SJCRH30 (cell line): ENCODE measurements at places on chromosomes 2 and 18.

- DNase-seq: no peak
- no peaks in the 10 kb centered on the region for H3K27me3 ChIP-seq
- no peaks in the 10 kb centered on the region for H3K4me1 ChIP-seq
- no peak overlapping the region for H3K27ac ChIP-seq
- H3K36me3 ChIP-seq: no peaks in the 10 kb centered on the region
Observed at GRCh38 chr2:202736826-202737225, 102.1 kb downstream of the FAM117B start.

- H3K4me1 ChIP-seq: no peaks in the 10 kb centered on the region; the same call in 1 of the 2 replicates
- H3K4me3 ChIP-seq: peak overlapping the region; percentile 48
- no peak overlapping the region for H3K27ac ChIP-seq
- no peaks in the 10 kb centered on the region for H3K36me3 ChIP-seq
- H3K27me3 ChIP-seq: peaks cover 17% of the 10 kb centered on the region; the same call in 1 of the 2 replicates
Observed at GRCh38 chr2:19362755-19363473, 4.5 kb upstream of the OSR1 start.

GRCh38 chr2:22247466-22247865, 1123.7 kb downstream of the TDRD15 start:
- H3K27me3 ChIP-seq: no peaks in the 10 kb centered on the region
- no peak overlapping the region for H3K27ac ChIP-seq
- DNase-seq: no peak

DNA sequence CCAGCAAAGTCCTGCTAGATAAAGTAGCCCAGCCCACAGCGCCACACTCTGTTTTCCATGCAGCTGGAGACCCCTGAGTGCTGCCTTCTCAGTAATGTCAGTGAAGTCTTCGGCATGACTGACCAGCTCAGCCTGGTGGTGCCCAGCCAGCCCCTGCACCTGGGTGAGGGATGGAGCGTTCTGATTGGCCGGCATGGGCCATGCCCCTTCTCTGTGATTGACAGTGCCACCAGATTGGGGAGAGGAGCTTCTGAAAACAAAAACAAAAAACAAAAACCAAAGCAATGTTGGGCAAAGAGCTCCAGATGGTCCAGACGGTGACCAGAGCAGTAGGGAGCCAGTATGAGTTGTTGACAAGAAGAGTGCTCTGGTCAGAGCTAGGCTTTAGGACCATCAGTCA, 122.6 kb downstream of the DYSF start:
- no peak overlapping the region for H3K4me3 ChIP-seq
- peaks cover 16% of the 10 kb centered on the region for H3K36me3 ChIP-seq
- H3K27ac ChIP-seq: no peak overlapping the region
- no peaks in the 10 kb centered on the region for H3K27me3 ChIP-seq

GRCh38 chr2:167484875-167485274, 596.6 kb downstream of the XIRP2 start:
- no peak overlapping the region for H3K27ac ChIP-seq
- no peak overlapping the region for H3K4me3 ChIP-seq
- H3K36me3 ChIP-seq: no peaks in the 10 kb centered on the region
- H3K27me3 ChIP-seq: no peaks in the 10 kb centered on the region

DNA sequence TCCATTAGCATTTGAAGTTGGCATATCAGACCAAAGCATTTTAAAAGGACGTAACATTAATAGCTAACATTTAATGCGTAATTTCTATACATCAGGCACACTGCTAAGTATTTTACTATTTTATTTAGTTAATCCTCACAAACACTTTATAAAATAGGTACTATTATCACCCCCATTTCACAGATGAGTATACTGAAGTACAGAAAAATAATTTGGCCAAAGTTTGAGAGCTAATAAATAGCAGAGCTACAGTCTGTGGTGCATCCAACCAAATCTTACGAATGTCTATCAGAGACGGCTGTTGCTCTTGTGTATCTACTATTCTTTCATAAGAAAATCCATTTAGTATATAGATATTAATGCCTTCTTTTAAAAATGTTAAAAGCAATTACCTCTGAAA, 11.9 kb downstream of the TYW5 start:
- H3K36me3 ChIP-seq: peaks cover 66% of the 10 kb centered on the region
- no peaks in the 10 kb centered on the region for H3K4me1 ChIP-seq
- H3K27me3 ChIP-seq: no peaks in the 10 kb centered on the region
- no peak overlapping the region for H3K27ac ChIP-seq

DNA sequence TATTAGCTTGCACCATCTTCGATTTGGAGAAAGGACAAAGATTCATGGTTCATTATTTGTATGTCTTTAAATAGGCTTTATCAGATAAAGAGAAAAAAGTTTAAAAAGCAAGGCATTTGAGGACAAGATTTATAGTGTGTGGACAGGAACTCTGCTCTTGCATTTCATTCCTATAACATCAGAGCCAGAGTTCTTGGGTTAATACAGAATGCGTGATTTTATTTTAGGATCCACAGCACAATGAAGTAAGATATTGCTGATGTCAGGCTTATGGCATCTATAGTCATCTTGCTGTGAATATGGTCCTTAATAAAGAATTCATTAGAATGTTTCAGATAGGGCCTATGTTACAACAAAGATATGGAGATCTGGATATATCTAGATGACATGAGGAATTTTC, 19.7 kb downstream of the RASGRP3 start:
- peaks cover 34% of the 10 kb centered on the region for H3K4me1 ChIP-seq
- no peak overlapping the region for H3K27ac ChIP-seq
- H3K4me3 ChIP-seq: no peak overlapping the region
- H3K36me3 ChIP-seq: no peaks in the 10 kb centered on the region
- DNase-seq: no peak

GRCh38 chr2:104473546-104473945, 380.4 kb upstream of the POU3F3 start:
- H3K4me1 ChIP-seq: no peaks in the 10 kb centered on the region
- H3K36me3 ChIP-seq: no peaks in the 10 kb centered on the region
- DNase-seq: no peak
- no peak overlapping the region for H3K27ac ChIP-seq

GRCh38 chr2:164735309-164735919, 106.2 kb downstream of the COBLL1 start:
- no peak overlapping the region for H3K4me3 ChIP-seq
- no peak overlapping the region for H3K27ac ChIP-seq
- DNase-seq: no peak
- peaks cover 7% of the 10 kb centered on the region for H3K4me1 ChIP-seq
- no peaks in the 10 kb centered on the region for H3K27me3 ChIP-seq

- H3K27ac ChIP-seq: no peak overlapping the region
- no peak for DNase-seq
- no peak overlapping the region for H3K4me3 ChIP-seq
- no peaks in the 10 kb centered on the region for H3K4me1 ChIP-seq
- H3K36me3 ChIP-seq: no peaks in the 10 kb centered on the region
- no peaks in the 10 kb centered on the region for H3K27me3 ChIP-seq
Observed at GRCh38 chr2:241905716-241906377, 36.3 kb downstream of the RTP5 start.

DNA sequence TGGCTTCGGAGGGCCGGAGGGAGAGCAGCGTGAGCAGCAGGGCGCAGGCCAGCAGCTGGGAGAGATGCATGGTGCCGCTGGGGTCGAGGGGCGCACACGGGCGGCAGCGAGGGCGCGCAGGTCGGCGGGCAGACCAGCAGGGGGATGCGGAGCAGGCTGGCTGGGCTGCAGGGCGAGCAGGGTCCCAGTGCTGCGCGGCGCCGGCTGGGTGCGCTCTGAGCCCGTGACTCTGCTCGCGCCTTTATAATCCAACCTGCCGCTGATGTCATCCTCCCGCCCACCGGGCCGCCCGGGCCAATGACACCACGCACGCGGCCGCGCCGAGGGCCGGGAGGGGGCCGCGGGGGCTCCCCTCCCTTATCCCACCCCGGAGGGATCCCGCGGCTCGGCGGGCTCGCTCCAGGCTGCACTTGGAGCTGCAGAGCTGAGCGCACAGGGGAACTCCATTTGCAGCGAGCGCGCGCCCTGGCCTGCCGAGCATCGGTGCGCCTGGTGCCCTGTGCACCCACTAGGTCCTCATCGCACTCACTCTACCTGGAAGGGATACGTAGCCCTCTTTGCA, at the start of gene NPPC:
TSS of gene NPPC (minus strand) at position 217 of the 562 bp plus-strand sequence. CDS start at position 70, 147 bp downstream.
- H3K27me3 ChIP-seq: no peaks in the 10 kb centered on the region
- peak; percentile 91 for DNase-seq
- H3K36me3 ChIP-seq: no peaks in the 10 kb centered on the region
- peaks cover 12% of the 10 kb centered on the region; the same call in 1 of the 2 replicates for H3K4me1 ChIP-seq
- peak within 1 kb of the TSS; percentile 71 for H3K4me3 ChIP-seq
- H3K27ac ChIP-seq: peak within 1 kb of the TSS; percentile 20; the same call in 1 of the 2 replicates
